ENCODE measurements at places on chromosomes 13 and 19.
A peak's percentile ranks its signal among the peaks of the same experiment; 100 is the strongest.

DNA sequence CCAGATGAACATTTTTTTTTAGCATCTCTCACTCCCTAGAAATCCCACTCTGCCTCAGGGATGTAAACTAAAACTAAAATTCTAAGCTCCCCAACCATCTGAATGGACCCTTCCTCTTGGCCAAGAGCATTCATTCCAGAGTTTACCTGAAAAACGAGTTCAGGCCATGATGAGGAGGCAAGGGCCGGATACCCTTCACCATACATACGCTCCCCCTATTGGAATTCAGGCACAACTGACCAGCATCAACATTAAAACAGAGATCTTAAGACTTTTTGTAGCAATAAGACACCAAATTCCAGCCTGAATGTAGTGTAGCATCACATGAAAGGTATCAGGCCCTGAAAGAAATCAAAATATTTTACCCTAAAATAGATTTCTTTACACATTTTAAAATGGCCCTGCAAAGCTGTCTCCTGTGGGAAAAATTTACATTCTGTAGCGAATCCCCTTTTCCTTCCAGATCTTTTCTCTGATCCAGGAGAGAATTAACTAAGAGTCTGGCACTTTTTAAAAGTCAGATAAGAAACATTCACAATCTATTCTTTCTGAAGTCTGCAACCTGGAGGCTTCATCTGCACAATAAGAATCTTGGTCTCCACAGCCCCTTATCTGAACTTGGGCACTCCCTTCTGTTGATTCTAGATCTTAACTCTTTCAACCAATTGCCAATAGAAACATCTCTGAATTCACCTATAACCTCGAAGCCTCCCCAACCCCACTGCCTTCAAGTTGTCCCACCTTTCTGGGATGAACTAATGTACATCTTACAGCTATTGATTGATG lies 888.5 kb downstream of the UQCRFS1 start:
- H3K4me1 ChIP-seq = no peaks in the 10 kb centered on the region
- H3K36me3 ChIP-seq = no peaks in the 10 kb centered on the region
- peaks cover 33% of the 10 kb centered on the region for H3K27me3 ChIP-seq
- no peak overlapping the region for H3K27ac ChIP-seq
- H3K4me3 ChIP-seq = no peak overlapping the region

DNA sequence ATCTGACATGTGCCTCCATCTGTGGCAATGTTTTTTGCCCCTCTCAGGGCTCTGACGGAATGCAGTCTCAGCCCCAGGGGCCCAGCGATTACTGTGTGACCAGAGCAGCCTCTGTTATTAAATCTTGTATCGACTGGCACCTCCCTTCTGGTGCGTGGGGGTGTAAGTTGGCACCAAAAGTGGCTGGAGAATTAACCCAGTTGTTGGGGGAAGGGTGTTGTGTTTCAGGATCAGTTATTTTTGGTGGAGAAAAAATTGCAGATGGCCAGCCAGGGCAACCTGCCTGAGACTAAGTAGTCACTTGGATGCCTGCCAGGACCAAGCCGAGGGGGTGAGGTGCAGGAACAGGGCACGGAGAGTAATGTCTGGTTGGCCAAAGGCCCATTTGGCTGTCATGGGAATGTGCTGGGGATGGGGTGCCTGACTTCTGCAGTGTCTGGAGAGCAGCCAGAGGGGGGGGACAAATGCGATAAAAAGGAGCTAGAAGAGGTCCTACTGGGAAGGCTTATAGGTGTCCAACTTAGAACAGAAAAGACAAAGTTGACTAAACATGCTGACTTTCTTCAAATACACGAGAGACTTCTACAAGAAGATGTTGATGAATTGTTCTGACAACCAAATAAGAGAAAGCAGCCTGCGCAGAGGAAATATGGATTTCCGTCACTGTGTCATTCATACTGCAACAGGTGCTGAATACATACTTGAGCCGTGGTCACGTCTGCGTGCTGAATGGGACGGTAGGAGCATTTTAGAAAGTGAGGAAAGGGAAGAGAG lies 69.8 kb downstream of the SIAH3 start:
- no peak overlapping the region for H3K4me3 ChIP-seq
- H3K27me3 ChIP-seq = peaks cover 45% of the 10 kb centered on the region
- DNase-seq = no peak

DNA sequence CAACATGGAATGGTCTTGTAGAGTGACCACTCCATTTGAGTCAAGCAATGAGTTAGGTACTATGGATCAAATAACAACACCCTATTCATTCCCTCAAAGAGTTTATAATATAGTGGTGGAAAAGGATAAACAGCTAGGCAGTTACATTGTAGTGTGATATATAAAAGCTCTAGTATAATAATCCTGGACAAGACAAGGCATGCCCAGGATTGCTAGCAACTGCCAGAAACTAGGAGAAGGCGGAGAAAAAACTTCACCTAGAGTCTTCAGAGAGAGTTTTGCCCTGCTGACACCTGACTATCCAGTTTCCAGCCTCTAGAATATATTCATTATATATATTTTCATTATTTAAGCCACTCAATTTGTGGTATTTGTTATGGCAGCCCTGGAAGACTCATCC lies 530.6 kb downstream of the KLF12 start:
- no peak overlapping the region for H3K27ac ChIP-seq
- no peak for DNase-seq
- H3K4me1 ChIP-seq = no peaks in the 10 kb centered on the region
- no peaks in the 10 kb centered on the region for H3K36me3 ChIP-seq

- H3K4me1 ChIP-seq = no peaks in the 10 kb centered on the region
- H3K4me3 ChIP-seq = no peak overlapping the region
- no peak overlapping the region for H3K27ac ChIP-seq
- H3K27me3 ChIP-seq = no peaks in the 10 kb centered on the region
- no peaks in the 10 kb centered on the region for H3K36me3 ChIP-seq
- DNase-seq = no peak
Observed at GRCh38 chr13:55159765-55160164, 1981.0 kb upstream of the PRR20A start.

GRCh38 chr19:45505151-45505995 lies 1.9 kb upstream of the VASP start:
- peaks cover 4% of the 10 kb centered on the region for H3K27me3 ChIP-seq
- no peaks in the 10 kb centered on the region for H3K36me3 ChIP-seq
- H3K4me1 ChIP-seq = peaks cover 15% of the 10 kb centered on the region
- no peak overlapping the region for H3K4me3 ChIP-seq
- peak overlapping the region; percentile 45 for H3K27ac ChIP-seq
- peak; percentile 57 for DNase-seq

DNA sequence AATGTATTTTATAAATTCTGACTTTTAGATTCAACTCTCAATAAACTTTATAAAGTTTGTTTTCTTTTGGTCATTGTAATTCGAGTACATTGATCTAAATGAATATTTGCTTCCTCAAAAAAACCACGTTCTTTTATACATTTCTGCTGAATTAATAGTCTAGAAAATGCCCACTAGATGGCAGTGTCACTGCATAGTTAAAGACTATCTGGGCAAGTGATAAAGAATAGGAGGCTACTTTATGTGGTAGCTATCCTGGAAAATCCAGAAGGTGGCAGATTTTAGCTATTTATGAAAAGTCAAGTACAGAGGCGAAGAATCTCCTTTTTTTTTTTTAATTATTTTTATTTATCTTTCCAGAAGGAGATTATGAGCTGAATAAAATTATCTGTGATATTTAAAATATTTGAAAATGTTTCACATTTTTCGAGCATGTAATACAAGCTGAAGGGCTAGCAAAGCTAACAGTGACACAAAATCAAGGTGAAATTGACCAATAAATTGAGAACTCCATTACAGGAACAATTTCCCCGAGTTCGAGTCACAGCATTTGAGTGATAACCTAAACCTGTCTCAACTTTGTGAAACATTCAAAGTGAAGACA lies 221.8 kb downstream of the OLFM4 start:
- no peaks in the 10 kb centered on the region for H3K27me3 ChIP-seq
- H3K4me1 ChIP-seq = no peaks in the 10 kb centered on the region
- H3K4me3 ChIP-seq = no peak overlapping the region
- no peak overlapping the region for H3K27ac ChIP-seq

DNA sequence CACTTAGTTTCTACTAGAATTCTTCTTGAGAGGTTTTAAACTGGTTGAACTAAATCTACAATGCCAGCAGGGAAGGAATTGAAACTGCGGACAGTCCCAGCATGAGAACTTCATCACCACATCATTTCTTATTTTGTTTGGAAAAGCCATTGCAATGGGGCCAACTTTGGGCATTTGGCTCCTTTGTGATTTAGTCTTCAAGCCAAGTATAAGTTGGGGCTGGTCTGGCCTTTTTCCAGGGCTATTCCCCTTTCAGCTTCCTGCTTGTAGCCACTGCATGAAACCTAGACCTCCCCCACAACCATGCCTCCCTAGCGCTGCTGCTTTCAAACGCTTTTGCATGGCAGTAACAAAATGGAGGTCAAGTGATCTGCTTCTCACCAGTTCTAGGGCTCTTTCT lies 142.3 kb downstream of the RGCC start:
- no peaks in the 10 kb centered on the region for H3K36me3 ChIP-seq
- DNase-seq = no peak
- H3K27ac ChIP-seq = no peak overlapping the region

DNA sequence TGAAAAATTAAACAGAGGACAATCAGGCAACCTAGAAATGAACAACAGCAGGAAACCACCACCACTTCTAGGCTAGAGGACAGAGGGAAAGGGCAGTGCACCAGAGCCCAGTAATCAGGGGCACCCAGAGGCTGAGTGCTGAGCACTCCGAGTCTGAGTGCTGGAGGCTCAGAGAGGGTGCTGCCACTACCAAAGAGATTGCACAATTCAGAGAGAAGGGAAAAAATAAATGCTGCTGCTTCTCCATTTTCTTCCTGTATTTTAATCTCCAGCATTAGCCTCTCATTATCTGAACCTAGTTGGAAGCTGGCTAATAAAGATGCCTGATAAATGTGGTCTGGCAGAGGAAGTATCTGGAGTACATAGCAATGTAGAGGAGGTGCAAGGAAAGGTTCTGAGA lies 11.8 kb upstream of the ZNF175 start:
- H3K27ac ChIP-seq = no peak overlapping the region
- no peaks in the 10 kb centered on the region for H3K4me1 ChIP-seq
- peaks cover 20% of the 10 kb centered on the region for H3K27me3 ChIP-seq
- no peak for DNase-seq

DNA sequence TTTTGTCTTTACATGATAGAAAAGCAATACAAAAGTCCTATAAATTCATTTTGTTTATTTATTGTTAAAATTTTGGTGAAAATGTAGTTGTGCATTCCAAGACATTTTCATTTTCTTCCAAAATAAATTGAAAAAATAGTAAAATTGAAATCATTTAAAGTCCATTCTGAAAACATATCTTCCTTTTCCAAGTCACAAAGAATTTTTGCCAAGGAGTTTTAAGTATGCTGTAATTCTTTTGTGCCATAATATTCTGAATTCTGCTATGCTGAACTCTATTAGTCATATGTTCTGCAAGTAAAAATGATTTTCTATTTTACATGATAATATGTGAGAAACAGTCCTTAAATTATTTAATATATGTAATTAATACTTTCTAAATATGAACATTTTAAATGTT lies 879.6 kb upstream of the SLC10A2 start:
- H3K4me3 ChIP-seq = no peak overlapping the region
- no peaks in the 10 kb centered on the region for H3K4me1 ChIP-seq
- H3K36me3 ChIP-seq = no peaks in the 10 kb centered on the region
- H3K27ac ChIP-seq = no peak overlapping the region
- no peak for DNase-seq

DNA sequence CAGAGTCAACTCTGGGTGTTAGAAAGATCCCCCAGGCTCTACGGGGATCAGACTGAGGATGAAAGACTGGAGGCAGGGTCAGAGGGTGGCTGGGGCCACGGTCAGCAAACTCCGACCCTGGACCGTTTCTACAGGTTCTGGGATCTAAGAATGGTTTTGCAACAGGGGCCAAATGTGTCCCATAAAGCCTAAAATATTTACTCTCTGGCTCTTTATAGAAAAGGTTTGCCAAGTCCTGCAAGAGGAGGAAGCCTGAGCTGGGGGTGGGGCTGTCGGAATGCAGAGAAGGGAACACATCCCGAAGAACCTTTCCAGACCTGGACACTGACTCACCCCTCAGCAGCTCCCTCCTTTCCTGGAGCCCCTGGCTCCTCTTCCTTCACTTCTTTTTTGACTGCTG lies 20.7 kb downstream of the LIG1 start:
- no peaks in the 10 kb centered on the region for H3K4me1 ChIP-seq
- no peaks in the 10 kb centered on the region for H3K27me3 ChIP-seq
- no peak overlapping the region for H3K4me3 ChIP-seq
- no peak for DNase-seq

DNA sequence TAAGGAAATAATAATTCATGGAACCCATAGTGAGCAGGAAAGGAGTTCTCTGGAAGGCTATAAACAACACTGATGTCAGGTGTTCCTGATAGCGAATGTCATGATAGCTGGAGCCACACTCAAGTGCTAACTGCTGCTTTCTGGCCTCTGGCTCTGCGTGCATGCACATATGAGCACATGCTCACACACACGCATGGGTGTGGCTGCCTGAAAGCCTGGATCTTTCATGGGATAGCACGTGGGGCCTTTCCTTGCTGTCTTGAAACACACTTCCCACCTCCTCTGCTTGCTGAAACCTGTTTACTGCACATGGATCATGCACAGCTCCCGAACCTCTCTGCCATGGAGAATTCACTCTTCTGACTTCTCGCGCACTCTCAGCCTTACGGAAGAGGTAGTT lies 207.4 kb downstream of the ATP8A2 start:
- no peak overlapping the region for H3K4me3 ChIP-seq
- peaks cover 2% of the 10 kb centered on the region for H3K4me1 ChIP-seq
- no peak overlapping the region for H3K27ac ChIP-seq
- peaks cover 38% of the 10 kb centered on the region for H3K27me3 ChIP-seq

- H3K4me3 ChIP-seq = peak overlapping the region; percentile 84
- H3K27me3 ChIP-seq = no peaks in the 10 kb centered on the region
- peaks cover 3% of the 10 kb centered on the region for H3K36me3 ChIP-seq
- no peak overlapping the region for H3K27ac ChIP-seq
Observed at GRCh38 chr19:49718511-49718910, 27.6 kb downstream of the CPT1C start.

GRCh38 chr19:15430526-15431120 lies 11.8 kb upstream of the AKAP8L start:
- H3K36me3 ChIP-seq = peaks cover 53% of the 10 kb centered on the region
- no peak for DNase-seq
- H3K27ac ChIP-seq = no peak overlapping the region
- no peaks in the 10 kb centered on the region for H3K27me3 ChIP-seq

All from mesenchymal stem cell (in vitro differentiated cells and primary cell).